ENCODE measurements at places on chromosomes 4 and X.

GRCh38 chr4:118273642-118274041 is 79.2 kb downstream of the PRSS12 start:
- DNase-seq = no peak

DNA sequence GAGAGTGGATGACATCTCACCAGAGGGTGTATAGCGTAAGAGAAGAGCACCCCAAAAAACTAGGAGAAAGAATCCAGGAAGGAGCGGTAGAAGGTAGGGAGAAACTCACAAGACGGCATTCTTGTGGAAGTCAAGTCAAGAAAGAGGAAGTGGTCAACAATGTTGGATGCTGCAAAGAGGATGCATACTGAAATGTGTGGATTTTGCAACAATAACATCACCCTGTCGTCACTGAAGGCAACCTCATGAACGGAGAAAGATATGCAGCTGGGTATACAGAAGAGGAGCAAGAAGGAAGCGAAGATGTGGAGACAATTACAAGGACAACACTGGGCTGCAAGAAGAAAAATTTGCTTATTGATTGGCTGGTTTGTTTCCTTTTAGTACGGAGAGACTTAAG is 11.4 kb upstream of the TAPT1 start:
- no peak for DNase-seq

DNA sequence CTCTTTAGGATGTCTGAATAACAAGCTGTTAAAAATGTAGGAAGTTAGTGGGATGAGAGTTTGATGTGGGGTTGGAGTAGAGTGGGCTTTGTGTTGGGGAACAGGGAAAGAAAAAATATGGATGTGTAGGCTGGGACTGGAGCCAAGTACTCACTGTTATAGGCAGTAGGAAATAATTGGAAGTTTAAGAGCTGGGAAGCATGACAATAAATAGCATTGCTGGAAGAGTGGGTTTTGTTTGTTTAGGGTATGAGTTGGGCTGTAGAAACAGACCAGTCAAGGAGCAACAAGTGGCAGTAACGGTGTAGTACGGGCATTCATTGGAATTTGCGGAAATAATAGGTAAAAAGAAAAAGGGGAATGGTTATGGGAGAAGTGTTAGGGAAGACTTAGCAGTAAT is 81.6 kb downstream of the KDM6A start:
- DNase-seq = peak; percentile 54

- no peak for DNase-seq
Measured at GRCh38 chr4:173138624-173139023, 30.0 kb upstream of the GALNT7 start.

DNA sequence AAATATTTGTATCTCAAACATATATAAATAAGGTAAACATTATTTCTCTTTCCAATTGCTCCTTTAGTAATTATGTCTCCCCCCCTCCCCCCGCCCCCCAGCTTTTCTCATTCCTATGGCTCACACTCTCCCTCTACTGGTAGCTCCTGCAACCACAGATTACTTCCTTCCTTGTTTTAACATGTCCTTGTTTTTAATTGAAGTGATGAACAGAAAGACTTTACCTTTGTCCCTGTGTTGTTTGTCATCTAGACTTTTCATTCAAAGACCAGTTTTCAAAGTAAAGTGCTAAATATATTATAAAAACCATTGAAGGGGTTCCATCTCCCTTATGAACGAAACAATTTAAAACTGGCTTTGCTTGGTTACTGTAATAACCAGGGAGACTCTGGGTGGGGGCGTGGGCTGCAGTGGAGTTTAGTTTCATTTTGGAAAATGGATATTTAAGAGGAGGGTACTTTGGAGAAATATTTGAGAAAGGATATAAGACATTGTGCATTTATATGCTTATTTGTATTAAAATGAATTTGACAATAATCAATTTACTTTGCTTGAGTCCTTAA is 352.9 kb downstream of the RAPGEF2 start:
- DNase-seq = peak; percentile 9

DNA sequence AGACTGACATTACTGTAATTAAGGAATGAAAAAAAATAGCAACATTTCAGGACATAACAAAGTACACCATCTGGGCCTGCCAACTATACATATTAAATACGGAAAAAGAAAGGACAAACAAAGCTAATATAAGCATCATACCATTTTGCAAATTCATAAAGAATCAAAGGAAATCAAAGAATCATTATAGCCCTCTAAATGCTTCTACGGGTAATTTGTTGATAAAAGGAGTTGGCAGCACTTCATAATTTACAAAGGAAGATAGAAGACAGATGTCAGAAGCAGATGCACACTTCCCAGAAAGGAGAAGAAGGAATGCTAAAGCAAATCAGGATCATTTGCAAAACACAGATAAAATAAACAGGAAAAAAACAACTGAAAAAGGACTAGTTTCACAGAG is 1757.3 kb downstream of the PCDH7 start:
- no peak for DNase-seq

GRCh38 chr4:173411106-173411693 is 12.3 kb upstream of the SCRG1 start:
- no peak for DNase-seq

- DNase-seq = no peak
Measured at GRCh38 chr4:6331018-6331417, 61.4 kb downstream of the WFS1 start.

DNA sequence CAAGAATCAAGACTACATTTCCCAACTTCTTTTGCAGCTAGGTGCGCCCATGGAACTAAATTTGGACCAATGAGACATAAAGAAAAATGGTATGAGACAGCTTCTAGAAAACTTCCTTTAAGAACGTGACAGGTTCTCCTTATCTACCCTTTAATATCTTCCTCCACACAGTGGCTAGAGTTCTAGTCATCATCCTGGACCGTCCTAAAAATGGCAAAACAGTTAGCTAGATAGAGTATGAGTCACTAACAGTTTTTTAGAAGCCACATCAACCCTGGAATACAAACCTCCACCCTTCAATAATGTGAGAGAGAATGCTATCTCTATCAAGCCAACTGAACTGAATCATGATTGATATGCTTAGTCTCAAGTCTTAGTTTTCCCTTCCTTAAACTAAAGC is 267.9 kb upstream of the SLC7A11 start:
- no peak for DNase-seq

DNA sequence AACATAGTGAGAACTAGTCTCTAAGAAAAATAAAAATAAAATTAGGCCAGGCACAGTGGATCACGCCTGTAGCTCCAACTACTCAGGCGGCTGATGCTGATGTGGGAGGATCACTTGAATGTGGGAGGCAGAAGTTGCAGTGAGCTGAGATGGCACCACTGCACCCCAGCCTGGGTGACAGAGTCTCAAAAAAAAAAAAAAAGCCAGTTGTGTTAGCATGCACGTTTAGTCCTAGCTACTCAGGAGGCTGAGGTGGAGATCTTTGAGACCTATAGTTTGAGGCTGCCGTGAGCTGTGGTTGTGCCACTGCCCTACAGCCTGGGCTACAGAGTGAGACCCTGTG is 2.5 kb downstream of the DCK start:
- no peak for DNase-seq

- no peak for DNase-seq
Measured at GRCh38 chr4:77599378-77599777, 6.2 kb upstream of the CXCL13 start.

- DNase-seq = no peak
Measured at GRCh38 chr4:40317916-40318658, 17.0 kb upstream of the CHRNA9 start.
